ENCODE measurements at places on chromosomes 5 and 9.

DNA sequence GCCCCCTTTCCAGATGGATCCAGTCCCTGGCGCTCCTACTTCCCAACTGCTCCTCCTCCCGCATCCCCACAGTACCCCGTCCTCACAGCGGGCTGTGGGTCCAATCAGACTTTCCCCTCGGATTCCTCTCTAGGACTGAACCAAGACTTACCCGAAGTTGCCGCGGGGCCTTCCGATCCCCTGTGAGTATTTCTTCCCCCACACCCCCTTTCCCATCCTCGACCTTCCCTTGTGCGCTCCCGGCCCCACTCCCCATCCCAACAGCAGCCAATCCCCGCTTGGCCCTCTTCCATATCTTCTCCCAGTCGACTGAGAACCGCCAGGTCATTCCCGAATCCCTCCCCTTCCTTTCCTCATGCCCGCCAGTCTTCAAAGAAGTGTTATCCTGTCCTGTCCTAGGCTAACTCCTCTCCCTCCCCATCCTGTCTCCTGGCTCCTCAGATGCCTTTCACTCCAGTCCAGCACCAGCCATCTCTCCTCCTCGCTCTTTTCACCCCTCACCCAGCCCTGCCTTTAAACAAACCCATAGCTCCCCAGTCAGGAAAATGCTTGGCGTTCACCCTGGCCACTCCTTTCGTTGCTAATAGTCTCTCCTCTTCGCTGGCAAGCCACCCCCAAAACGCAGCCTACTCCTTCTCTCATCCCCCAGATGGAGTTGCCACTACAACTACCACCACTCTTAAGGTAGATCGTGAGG, 646 bp downstream of the SWI5 start:
- DNase-seq: no peak

- DNase-seq: no peak
These were observed 161.5 kb upstream of the KIF2A start for GRCh38 chr5:62144401-62145022.

- no peak for DNase-seq
These were observed 179.4 kb downstream of the PTTG1 start for GRCh38 chr5:160601046-160601445.

DNA sequence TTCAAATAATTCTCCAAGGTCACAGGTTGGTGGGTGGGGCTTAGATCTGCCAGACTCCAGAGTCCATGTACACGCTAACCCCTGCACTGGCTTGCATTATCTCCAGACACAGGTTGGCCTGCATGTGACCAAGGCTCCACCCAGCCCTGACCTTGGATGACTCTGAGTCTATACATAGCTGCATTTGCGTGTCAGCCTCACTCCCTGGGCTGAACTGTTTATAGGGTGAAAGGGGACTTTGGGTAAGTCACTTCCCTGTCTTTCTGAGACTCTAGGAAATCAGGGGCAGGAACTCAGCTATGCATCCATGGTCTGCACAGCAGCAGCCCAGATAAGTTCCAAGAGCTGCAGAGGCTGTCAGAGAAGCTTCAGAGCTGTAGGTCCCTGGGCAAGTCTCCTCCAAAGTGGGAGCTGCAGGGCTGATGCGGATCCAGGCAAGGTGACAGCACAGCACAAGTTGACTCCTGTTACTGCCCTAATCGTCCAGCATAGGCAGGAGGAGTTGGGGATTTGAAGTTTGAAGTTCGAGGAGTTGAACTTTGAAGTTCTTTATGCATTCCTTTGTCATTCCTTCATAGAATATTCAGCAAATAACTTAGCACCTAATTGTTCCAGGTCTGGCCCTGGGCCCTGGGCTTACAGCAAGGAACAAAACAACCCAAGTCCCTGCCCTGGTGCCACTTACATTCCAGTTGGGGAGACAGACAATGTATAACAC, 53.4 kb downstream of the SLC22A5 start:
- peak; percentile 62 for DNase-seq

- DNase-seq: no peak
These were observed 106.3 kb upstream of the SPOCK1 start for GRCh38 chr5:137605411-137605810.

DNA sequence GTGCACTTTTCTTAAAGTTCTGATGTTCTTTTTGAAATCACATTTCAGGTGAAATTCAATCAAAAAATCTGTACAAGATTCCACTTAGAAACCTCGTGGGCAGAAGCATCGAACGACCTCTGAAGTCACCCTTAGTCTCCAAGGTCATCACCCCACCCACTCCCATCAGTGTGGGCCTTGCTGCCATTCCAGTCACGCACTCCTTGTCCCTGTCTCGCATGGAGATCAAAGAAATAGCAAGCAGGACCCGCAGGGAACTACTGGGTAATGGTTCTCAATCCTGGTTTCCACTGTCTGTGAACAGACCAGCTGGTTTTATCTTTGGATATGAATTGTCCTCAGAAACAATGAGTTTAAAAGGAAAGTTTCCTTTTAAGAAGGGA, 8.1 kb upstream of the SLC2A8 start:
- no peak for DNase-seq

DNA sequence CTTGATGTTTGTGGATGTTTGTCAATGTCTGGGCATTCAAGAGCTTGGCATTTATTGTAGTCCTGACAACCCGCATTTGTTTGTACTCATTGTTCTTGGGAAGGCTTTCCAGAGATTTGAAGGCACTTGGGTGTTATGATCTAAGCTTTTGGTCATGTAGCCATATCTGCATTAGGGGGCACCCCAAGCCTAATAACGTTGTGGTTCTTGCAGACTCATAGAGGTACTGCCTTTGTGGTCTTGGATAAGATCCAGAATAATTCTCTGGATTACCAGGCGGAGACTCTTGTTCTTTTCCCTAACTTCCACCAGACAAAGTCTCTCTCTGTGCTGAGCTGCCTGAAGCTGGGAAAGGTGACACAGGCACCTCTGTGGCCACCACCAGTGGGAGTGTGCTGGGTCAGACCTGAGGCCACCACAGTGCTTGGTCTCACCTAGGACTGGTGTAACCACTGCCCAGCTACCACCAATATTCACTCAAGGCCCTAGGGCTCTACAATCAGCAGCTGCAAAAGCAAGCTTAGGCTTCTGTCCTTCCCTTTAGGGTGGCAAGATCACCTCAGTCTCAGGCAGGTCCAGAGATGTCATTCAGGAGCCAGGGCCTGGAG, 144.4 kb upstream of the TAS2R1 start:
- DNase-seq: peak; percentile 77

- no peak for DNase-seq
These were observed 135.0 kb downstream of the STK32A start for GRCh38 chr5:147369742-147370374.

DNA sequence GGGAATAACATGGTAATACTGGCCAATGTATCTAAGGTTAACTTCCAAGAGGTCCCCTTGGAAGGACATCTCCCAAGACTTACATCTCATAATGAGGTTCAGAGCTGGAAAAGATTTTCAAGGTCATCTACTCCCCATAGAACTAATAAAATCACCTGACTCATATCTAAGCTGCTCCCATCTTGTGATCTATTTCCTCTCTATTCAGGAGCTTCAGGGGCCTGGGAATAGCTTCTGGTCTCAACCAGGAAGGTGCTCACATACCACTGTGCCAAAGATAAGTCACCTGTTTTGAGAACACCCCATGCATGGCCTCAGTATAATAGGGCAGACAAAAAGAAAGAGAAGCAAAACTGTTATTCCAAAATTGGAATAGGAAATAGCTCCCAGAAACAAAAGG, 74.2 kb downstream of the OXCT1 start:
- DNase-seq: no peak

- peak; percentile 13 for DNase-seq
These were observed 97.8 kb downstream of the MPDZ start for GRCh38 chr9:13181652-13182051.

GRCh38 chr5:59207401-59207800, 624.5 kb downstream of the RAB3C start:
- no peak for DNase-seq

GRCh38 chr5:78594610-78595457, 53.7 kb downstream of the LHFPL2 start:
- DNase-seq: no peak

GRCh38 chr5:142346706-142347105, 21.9 kb upstream of the SPRY4 start:
- no peak for DNase-seq

DNA sequence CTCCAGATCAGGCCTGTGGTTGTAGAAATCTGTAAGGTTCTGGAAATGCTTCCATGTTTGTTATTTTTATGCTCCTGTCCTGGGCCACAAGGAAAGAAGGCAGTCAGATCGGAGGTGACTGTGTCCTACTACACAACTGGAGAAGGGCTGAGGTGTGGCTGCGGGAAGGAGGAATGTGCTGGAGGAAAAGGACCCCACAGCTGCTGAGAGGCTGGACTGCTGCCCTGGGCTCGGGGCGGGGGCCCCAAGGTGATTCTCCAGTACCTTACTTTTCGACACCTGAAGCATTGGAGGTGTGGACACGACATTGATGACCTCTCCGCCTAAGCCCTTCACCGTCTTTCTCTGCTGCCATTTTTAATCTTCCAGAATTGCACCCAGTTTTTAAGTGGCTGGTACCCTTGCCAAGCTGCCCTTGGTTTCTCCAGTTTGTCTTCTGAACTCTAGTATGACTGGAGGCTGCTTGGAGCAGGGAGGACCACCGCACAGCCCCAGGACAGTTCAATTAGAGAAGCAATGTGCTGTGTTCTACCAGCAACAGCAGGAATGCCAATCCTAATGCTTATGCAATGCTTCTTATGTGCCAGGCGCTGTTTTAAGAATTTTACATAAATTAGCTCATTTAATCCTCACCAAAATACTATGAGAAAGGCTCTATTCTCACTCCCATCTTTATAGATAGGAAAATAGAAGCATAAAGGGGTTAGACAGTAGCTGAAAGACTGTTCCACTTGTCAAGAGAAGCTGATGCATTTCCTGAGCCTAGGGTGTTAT, 13.5 kb upstream of the ANKRD33B start:
- no peak for DNase-seq

DNA sequence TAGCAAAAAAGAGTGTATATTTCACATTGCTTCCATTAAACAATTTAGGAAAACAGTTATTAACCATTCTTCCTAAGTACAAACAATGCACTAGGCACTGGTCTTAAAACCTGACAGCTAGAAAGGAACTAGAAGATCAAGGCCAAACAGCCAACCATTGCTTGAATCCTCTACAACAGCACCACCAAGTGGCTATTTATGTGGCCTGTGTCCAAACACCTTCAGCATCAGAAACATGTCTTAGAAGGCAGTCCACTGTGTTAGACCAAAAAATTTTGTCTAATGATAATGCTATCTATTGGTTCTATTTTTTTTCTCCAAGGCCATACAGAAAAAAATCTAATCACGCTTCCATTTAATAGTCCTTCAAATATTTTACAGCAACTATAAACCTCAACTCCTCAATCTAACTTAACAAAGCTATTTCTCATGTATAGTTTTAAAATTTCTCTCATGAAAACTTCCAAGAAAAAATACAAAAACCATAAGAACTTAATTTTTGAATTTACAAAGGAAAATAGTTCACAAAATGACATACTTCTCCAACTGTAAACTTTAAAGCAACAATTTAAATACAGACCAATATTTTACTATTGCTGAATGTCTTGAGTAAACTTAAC, 36.1 kb downstream of the CAAP1 start:
- peak; percentile 42 for DNase-seq

GRCh38 chr5:89327608-89328007, 444.6 kb upstream of the MEF2C start:
- no peak for DNase-seq

- DNase-seq: no peak
These were observed 158.0 kb upstream of the KLF4 start for GRCh38 chr9:107647611-107648010.

- DNase-seq: peak; percentile 57
These were observed 37.7 kb upstream of the PSD2 start for GRCh38 chr5:139757727-139758509.

DNA sequence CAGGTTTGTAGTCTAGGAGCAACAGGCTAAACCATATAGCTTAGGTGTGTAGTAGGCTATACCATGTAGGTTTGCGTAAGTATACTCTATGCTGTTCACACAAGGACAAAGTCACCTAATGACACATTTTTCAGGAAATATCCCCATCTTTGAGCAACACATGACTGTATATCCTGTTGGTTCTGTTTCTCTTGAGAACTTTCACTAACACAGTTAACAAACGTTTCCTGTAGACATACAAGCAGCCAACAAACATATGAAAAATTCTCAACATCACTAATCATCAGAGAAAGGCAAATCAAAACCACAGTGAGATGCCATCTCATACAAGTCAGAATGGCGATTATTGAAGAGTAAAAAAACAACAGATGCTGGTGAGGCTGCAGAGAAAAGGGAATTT, 68.2 kb downstream of the NR2F1-AS1 start:
- no peak for DNase-seq

GRCh38 chr5:160516696-160517530, 95.3 kb downstream of the PTTG1 start:
- peak; percentile 20 for DNase-seq

DNA sequence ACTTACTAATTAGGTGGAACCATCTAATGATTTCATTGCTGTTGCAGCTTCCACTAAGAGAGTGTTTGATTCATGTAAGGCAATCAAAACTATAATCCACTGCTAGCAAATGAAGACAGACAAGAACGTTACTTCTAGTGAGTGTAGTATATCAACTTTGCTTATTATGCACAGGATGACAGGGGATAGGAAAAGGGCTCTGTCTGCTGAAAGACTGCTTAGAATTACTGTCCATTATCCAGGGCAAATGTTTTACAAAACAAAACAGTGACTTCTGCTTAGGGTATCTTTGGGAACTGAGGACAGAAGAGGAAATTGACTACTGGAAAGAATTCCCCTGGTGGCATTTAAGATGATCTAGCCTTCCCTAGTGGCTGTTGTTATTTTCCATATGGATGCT, 40.2 kb downstream of the PLPPR1 start:
- DNase-seq: no peak

DNA sequence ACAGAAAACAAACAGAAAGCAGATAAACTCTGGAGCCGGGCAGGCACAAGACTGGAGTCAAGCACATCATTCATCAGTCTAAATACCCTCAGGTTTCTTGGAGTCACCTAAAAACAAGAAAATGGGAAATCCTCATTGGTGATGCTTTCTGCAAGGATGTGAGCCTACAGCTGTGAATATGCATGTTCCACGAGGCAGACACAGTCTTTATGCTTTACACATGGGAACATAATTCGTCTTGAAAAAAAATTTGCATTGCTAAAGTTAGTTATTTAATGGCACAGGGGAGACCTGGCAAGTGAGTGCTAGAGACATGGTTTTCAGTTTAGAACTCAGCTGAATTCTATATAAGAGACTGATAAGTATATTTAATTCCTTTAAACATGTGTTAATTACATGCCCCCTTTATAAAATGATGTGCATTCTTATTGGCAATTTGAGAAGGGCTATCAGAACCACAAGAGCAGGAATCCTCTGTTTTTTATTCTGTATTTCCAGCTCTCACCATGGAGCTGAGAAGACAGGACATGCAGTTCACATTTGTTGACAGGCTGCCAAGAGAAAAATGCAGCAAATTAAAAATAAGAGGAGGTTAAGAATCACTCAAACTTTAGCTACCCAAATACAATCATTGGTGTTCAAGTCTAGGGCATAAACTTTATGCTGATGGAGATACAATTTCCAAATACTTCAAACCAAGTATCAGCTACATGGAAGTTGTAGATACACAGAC, 438.0 kb upstream of the MPDZ start:
- DNase-seq: no peak

Data from WERI-Rb-1 (cell line).